ENCODE measurements at places on chromosomes 11 and 22.

DNA sequence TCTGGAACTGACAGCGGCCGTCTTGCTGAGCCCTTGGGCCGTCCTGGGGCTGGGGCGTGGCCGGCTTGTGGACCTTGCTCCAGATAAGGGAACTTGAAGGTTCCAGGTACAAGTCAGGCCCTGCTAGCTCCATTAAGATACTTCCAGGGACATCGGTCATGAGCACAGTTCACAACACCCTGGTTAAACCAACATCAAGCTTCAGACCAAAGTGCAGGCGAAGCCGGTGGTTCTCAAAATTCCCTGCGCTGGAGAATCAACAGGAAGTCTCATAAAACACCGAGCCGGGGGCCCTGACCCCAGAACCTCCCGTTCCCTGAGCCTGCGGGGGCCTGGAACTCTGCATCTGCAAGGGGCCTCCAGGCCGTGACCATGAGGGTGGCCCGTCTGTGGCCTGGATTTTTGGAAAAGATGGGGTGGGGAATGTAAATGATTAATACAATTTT is 1043.8 kb downstream of the BRD1 start:
- DNase-seq = no peak

GRCh38 chr22:30327864-30328345 is 1.2 kb upstream of the TBC1D10A start:
- peak; percentile 33 for DNase-seq

DNA sequence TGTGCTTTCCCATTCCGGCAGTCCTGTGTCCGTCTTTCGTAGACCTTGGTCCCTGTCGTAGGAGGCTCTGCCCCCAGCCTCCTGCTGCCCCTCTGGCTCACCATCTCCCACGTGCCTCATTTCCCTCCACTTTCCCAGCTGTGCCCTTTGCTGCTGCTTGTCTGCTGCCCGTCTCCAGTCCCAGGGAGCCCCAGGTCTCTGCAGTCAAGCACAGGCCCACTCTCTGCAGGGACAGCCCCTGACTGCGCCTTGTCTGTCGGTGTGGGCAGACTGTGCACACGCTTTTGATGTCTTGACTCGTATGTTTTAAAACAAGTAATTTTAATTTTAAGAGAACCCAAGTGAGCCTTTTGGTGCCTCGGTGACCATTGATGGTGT is 12.4 kb downstream of the DGCR8 start:
- no peak for DNase-seq

DNA sequence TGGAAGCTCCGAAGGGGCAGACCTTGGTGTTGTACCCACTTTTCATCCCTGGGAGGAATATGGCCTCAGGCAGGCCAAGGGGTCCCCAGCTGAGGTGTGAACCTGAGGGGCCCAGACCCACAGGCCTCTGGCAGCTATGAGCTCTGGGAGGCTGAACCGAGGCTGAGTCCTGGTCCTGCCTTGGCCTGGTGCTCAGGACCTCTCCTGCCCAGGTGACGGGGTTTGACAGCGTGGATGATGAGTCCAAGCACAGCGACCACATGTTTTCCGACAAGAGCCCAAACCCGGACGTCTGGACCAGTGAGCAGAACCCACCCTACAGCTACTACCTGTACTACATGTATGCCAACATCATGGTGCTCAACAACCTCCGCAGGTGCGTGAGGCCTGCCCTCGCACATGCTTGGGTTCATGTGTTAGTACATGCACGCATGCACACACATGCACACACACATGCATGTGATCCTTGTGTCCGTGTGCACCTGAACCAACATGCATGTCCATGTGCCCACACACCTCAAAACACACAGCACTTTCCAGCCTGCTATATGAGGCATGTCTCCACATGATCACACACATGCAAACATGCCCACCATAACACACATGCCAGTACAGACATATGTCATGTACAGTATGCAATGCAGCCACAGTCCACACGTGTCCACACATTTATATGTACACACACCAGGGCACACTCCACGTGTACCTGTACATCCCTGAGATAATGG is 40.9 kb downstream of the RNF141 start:
- DNase-seq = no peak

GRCh38 chr22:29258407-29259252 is 9.2 kb downstream of the RHBDD3 start:
- DNase-seq = no peak

GRCh38 chr22:30425616-30426387 is at the start of gene MTFP1:
Gene MTFP1, plus strand, starts transcription at chr22:30425768. Its CDS starts 112 bp downstream, at chr22:30425880.
- peak; percentile 83 for DNase-seq

DNA sequence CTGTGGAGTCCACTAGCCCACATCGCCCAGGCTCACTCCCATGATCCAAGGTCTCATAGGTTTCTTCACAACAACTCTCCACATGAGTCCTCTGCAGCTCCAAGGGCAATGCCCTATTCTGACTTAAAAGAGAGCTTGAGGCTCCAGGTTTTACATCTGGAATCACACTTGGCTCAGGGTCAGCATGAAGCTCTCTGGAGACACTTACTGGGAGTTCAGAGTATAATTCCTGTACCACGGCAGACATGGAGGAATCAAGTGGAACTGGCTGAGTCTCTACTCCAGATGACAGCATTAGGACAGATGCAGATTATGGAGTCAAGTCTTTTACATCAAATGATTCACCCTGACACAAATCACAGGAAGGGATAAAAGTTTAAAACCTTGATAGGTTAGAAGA is 11.4 kb downstream of the PRR14L start:
- no peak for DNase-seq

DNA sequence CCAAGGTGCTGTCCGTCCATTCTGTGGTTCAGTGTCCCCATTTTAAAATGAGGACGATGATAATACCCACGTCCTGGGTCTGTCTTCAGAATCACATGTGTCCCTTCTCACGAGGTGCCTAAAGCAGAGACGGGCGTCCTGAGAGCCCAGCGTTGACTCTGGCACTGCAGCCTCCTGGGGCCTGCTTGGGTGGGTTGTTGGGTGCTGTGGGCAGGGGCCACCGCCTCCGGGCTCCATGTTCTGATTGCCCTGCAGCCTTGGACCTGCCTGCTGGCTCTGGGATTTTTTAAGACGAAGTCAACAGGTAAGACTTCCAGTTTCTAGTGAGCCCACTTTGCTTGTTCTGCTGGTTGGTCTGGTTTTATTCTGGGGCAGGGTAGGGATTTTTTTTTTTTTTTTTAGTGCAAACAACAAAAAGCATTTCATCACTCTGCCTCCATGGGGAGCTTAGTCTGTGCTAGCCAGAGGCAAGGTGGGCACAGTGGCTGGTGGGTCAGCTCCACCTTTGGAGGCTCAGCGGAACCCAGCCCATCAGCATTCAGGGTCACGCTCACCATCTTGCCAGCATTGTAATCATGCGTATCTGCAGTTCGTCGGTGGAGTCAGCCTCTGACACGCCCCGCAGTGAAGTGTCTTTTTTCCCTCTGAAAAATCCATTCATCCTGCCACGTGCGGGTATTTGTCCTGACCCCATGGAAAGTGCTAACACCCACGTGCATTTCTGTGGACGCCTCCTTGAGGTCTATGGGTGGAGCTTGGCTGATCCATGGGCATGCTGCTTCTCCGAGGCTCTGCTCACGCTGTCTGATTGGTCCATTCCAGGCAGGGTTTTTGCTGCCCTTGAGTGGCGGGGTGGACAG is 28.3 kb downstream of the NADSYN1 start:
- DNase-seq = no peak

DNA sequence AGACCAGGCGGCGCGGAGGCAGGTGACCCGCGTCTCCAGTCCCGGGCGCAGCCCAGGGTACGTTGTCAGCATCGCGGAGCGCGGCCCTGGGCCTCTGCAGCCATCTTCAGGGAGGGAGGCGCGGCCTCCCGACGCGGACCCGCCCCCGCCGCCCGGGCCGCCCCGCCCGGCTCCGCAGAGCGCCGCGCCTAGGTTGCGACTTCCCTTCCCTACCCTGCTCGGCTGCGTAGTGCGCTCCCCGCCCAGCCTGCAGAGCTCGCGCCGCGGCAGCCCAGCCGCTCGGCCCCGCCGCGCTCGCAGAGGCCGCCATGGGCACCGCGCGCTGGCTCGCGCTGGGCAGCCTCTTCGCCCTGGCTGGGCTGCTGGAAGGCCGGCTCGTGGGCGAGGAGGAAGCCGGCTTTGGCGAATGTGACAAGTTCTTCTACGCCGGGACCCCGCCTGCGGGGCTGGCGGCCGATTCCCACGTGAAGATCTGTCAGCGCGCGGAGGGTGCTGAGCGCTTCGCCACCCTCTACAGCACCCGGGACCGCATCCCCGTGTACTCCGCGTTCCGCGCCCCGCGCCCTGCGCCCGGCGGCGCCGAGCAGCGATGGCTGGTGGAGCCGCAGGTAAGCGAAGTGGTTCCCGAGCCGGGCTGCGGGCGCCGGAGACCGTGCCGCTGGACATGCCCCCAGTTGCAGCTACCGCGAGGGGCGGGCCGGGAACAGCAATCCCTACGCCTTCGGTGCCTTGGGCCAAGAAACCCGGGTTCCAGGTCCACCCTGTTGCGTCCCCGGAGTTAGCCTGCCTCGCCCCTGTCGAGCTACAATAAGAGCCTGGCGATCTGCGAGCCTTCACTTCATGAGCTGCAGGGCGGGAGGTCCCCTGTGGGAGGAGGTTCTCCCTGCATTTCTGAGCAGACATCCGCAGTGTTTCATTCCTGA is at the start of gene ENDOD1:
TSS of gene ENDOD1 (plus strand) at position 227 of the 923 bp plus-strand sequence. CDS start at position 309, 82 bp downstream.
- peak; percentile 82 for DNase-seq

- DNase-seq = peak; percentile 37
Observed at GRCh38 chr11:19713196-19714021, 772 bp downstream of the NAV2 start.

DNA sequence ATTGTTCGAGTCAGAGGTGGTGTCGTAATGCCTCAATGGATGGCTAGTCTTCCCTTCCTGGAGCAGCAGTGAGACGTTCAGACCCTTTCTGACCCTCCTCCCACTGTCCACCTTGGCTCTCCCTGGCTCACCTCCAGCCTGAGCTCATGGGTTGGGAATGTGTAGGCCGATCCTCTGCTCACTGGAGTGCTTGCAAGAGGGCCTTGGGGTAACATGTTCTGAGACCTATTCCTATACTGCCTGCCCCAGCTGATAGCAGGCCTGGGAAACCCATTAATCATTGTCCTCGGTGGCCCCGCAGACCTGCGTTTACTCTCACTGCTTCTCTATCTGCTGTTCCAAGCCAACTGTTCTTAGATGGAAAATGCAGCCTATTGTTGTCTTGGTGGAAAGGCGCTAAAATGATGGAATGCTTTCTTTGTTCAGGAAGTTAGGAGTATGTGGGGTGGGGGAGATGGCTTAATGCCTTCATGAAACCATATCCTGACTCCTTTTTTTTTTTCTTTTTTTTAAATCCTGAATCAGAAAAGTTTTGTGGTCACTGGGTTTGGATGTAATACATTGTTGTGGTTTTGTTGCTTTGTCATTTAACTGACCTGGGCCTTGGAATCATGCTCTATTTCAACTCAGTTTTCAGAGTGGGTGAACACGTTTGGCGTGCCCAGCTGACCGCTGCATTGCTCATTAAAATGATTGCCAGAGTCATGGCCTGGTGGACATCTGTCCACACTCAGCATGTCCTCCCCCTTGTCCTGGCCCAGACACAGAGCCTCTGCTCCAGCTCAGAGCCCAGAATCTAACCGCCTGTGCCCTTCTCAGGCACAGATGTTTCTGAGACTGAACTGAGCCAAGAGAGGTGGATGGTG is 72.5 kb downstream of the MICAL2 start:
- no peak for DNase-seq

- no peak for DNase-seq
Observed at GRCh38 chr11:102936864-102937509, 18.5 kb downstream of the MMP13 start.

GRCh38 chr11:76626921-76627401 is 43.6 kb downstream of the LRRC32 start:
- DNase-seq = no peak

DNA sequence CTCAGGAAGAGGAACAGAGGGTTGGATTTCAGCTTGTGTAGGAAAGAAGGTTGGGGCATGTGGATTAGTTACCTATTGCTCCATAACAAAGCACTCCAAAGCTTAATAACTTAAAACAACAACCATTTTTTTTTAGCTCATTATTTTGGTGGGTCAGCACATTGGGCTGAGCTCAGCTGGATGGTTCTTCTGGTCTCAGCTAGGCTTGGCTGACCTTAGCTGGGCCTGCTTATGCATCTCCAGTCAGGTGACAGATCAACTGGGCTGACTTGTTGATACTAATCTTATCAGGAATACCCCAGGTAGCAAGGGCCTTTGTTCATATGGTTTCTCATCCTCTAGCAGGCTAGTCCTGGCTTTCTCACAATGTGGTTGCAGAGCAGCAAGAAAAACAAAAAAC is 106.4 kb downstream of the C11orf91 start:
- DNase-seq = no peak

DNA sequence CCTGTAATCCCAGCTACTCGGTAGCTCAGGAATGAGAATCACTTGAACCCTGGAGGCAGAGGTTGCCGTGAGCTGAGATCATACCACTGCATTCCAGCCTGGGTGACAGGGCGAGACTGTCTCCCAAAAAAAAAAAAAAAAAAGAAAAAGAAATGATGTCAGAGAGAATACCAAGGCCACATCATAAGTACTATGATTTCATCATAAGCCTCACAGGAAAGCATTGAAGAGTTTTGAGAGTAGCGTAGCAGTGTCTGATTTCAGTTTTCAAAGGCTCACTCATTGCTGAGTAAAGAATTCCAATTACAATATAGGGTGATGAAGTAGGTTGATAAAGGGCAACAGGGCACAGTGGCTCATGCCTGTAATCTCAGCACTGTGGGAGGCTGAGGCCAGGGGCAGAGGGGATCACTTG is 88.8 kb downstream of the MRTFA start:
- no peak for DNase-seq

- no peak for DNase-seq
Observed at GRCh38 chr11:82814379-82814778, 80.7 kb upstream of the FAM181B start.

DNA sequence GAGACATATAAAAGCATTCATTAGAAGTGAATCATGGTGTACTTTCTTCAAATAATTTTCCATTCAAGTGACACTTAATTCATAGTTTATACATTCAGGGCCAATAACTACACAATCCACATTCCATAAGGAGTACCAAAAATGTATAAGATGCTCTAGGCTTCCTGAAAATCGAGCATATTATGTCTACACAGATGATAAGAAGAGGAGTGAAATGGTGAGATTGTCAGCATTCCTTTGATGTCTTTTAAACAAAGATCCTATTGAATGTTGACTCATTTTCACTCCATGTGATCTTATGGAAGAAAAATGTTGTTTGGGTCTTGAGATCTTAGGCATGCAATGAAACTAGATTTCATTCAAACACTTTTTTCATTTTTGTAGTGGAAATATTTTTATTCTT is 843.2 kb downstream of the KCNA4 start:
- no peak for DNase-seq

Data from WTC11 (cell line).